ENCODE measurements at places on chromosomes 4 and X.

GRCh38 chrX:110294087-110294486 is 23.8 kb downstream of the AMMECR1 start:
- no peak for DNase-seq

- DNase-seq: no peak
Measured at GRCh38 chr4:174848596-174848995, 19.5 kb upstream of the GLRA3 start.

- no peak for DNase-seq
Measured at GRCh38 chr4:99029852-99030251, 34.3 kb downstream of the METAP1 start.

GRCh38 chr4:16952462-16952871 is 54.0 kb upstream of the LDB2 start:
- DNase-seq: no peak

DNA sequence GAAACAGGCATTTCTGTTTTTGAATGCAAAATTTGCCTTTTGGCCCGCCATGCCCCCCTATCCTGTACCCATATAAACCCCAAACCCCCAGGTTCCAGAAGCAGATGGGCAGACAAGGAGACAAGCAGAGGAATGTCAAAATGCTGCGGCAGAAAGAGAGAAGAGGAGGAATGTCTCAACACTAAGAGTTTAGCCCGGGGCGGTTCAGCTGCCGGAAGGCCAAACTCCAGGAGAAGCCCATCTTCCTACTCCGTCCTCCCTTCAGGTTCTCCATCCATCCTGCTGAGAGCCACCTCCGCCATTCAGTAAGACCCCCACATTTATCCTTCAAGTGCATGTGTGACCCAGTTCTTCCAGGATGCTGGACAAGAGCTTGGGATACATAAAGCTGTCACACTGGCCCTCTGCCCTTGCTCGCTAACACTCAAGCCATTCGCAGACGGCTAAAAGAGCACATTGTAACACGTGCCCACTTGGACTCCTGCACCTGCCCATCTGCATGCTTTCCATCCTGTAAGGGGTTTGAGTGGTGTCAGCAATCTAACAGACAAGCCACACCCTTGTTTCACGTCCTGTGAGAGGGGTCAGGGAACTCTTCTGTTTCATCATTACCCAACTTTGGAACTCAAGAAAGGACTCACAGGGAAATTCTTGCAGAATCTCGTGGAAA is 31.3 kb downstream of the TLR10 start:
- no peak for DNase-seq

DNA sequence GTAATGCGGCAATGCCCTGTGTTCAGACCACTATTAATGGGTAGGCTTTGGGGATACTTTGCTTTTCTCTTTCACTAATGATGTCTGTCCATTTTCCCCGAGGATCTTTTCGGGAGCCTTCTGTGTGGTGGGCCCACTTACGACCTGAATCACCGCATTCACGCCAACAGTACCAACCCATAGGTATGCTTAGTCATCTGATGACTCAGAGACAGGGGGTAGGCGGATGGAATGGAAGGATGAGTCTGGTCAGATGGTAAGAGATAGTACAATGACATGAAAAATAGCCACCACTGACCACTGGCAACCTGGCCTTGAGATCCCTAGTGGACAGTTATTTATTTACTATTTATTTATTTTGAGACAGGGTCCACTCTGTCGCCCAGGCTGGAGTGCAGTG is 76.0 kb upstream of the DHRSX start:
- no peak for DNase-seq

GRCh38 chr4:73309211-73309610 is 50.6 kb upstream of the ANKRD17 start:
- no peak for DNase-seq

DNA sequence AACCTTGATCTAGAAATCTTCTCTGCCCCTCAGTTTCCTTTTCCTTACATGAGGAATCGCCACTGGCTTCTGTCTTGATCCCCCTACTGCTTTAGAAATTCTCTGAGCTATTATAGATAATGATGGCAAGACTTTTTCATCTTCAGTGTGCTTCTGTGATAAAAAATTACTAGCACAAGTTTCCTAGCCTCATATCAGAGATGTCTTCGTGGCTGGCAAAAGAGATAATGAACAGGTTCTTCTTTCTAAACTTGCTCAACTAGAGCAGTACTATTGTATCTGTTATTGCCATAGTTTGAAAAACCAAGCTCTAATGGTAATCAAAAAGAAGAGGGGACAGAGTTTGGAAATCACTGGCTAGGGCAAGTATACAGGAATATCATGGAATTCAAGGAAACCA is 4.1 kb upstream of the PDGFC start:
- DNase-seq: no peak

DNA sequence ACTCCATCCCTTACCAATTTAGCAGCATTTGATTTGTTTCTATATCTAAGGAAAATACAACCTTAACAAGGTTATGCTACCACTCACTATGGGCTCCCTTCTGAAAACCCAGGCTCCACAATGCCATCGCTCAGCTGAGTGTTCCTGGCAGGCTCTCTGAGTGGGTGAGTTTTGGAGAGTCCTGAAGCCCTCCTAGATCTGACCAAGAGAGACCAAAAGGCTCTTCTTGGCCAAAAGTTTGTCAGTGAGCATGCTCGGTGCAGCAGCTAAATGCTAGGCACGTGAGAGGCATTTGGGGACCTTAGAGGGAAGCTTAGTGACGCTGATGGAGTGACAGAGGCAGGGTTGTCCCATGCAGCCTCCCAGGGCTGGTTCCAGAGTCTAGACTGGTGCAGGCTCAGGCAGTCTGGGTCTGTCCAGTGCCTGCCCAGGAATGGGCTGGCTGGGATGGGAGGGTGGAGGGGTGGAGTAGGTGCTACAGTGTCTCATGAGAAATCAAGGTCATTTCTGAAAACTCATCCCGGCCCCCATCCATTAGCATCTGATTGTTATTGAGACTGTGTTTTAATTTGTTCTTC is 346.8 kb downstream of the NR3C2 start:
- DNase-seq: no peak

GRCh38 chr4:152356428-152357034 is 179.4 kb downstream of the FBXW7 start:
- no peak for DNase-seq

DNA sequence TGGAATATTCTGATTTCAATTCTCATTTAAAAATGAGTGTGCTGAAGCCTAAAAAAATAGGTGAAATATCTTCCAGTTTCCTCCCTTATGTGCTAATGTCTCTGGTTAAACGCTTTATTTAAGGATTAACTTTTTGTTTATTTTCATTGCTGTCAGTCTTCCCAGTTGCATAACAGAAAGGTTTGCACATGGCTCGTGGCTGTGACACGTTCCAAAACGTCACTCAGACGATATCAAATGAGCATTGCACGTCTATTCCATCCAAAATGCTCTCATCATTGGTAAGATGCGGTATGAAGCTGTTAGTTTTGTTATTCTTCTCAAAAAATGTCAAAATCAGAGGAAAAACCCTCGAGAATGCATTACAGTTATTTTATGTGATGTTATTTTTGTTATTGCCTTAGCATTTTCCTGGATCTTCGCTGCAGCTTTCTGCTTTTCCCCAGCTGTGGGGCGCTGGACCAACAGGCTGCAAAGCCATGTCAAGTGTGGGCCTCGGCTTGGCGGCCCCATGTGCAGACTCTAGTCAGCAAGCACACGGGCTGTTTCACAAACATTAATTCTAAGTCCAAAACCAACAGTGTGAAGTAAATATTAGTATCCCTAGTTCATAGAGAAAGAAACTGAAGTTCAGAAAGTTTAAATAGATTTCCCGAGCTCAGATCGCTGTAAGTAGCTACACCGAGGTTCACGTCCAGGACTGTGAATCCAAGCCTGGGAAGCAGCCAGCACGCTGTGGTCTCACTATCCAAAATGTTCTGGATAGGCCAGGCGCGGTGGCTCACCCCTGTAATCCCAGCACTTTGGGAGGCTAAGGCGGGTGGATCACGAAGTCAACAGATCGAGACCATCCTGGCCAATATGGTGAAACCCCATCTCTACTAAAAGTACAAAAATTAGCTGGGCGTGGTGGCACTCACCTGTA is 793.4 kb upstream of the FRG1 start:
- DNase-seq: no peak

DNA sequence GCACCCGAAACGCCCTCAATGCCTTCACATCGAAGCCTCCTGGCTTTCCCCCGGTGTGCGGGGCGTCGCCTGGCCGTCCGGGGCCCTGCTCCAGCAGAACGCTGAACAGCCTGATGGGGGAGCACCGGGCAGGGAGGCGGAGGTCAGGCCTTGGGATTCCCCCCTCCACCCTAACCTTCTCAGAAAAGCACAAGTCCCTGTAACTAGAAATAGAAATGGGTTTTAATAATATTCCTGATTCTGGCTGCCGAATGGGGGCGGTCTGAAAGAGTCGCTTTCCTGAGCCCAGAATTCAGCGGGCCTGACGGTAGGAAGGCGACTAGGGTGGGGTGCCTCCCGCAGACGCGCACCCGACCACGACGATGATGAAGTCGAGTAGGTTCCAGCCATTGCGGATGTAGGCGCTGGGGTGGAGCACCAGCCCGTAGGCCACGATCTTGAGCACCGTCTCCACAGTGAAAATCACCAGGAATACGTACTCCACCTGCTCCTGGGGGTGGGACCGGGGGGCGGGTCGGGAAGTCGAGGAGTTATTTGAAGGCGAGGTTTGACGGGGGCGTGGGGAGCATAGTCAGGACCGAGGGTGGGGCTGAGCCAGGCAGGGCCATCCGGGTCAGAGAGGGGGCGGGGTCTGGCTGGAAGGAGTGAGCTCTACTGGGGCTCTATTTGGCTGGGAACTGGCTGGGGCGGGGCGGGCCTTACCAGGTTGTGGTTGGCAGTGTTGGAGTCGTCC is 2.5 kb downstream of the CACNA1F start:
- DNase-seq: peak; percentile 81

DNA sequence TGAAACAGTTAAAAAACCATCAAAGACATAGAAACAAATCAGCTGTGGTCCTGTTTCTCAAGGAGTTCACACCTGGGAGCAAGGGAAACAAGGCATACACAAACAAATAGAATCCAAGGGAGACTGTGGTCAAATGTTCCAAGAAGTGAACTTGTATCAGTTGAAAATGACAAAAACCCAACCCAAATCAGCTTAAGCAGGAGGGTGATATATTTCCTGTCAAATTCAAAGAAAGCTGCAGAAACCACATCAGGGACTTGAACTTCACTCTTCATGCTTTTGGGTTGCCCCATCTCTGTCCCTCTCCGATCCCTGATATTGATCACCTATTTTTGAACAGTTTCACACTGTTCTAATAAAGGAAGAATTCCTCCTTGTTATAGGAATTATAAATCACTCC is 148.6 kb upstream of the FMR1 start:
- no peak for DNase-seq

DNA sequence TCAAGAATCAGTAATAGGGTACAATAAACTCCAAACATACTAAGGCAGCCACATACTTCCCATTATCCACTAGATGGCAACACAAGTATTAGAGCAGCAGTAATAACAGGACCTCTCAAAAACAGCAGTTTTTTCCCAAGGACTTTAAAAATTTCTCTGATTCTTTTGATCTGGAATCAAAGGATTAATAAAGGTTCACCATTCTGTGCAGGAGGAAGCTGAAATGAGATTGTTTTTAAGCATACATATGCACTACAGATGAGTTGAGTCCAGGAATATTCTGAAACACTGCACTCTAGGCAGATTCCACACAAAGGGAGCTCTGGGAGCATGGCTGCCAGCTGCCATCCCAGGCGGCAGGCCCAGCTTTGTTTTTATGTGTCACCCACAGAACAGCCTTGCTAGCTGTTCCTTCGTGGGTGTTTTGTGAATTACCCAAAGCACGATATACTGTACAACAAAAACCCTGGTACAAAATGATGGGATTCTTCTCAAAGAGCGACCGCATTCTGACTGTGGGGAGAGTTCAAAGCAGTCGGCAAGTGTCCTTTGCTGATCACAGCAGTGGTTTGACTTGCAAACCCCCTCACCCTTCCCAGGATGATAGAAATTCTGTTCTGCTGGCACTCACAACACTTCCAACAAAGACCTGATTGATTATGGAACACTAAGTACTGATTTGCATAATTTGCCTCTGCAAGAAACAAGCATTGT is 61.0 kb downstream of the STX18 start:
- no peak for DNase-seq

- no peak for DNase-seq
Measured at GRCh38 chrX:140602140-140602539, 97.3 kb upstream of the SOX3 start.

DNA sequence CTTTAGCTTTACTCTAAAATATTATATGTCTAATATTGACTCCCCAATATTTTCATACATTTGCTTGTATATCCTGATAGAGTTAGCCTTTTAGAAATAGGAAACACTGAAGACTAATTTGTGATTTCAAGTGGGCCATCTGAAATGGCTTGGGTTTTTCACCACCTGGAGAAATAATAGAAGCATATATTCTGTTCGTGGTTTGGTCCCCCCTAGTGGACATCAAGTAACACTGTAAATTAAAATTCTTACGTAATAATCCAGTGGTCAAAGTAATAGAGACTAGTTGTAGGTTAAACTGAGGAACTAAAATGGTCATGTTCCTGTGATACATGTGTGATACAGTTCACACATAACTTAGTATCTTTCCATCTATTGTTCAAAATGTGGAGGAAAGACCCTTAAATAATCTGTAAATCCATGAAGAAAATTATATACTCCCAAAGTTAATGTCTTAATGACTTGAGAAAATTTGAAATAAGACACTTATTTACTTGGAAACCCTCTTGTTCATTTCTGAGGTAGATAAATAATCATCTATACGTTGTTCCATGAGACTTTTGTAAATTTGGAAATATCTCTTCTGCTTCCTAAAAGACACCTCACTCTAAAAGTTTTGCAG is 79.8 kb upstream of the SMARCAD1 start:
- DNase-seq: no peak

- DNase-seq: peak; percentile 32
Measured at GRCh38 chrX:48676893-48677270, 6.7 kb upstream of the WAS start.

DNA sequence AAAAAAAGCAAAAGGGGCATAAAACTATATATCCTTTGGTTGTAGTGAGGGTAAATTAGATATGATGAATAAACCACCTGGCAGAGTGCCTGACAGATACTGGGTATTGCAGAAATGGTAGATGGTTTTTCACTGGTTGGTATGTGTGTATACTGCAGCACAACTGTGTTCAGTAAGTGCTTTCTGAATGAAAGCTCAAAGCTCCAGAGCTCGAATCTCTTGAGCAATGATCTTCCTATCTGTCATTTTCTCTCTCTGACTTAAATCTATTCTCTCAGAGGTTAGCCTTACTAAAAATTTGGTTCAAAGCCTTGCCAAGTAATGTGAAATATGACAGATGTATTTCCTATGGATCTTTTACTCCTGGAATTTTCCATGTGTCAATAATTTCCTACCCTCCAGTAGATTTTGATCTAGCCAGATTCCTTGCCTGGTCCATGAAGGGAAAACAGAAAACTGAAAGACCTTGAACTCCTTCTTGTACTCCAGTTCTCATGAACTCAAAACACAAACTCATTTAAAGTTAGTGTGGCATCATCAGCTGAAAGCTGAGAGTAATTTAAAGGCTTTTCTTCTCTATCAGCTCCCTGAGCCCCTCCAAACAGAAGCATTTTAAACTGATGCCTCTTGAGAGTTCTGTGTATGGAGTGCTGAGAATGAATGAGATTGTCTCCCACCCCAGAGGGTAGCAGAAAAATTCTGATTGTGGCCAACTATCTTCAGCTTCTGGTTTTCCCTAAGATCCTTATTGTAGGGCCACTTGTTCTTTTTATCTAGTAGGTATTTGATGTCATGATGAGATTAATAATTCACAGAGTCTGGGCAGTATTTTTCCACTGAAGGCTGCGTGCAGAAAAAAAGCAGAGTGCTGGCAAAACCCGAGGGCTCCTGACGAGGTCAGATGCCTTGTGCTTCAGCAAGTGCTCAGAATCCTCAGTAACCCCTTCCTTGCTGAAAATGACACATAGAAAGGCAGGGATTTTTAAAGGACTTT is 363.4 kb upstream of the BOD1L1 start:
- DNase-seq: no peak

- peak; percentile 56 for DNase-seq
Measured at GRCh38 chr4:81472281-81473182, 825 bp upstream of the RASGEF1B start.

All from activated CD4-positive, alpha-beta T cell treated with anti-CD3 and anti-CD28 coated beads for 36 hours (primary cell).